ENCODE measurements at places on chromosomes 3 and 15. TPM values are rescaled to one million over a fixed set of nuclear protein-coding genes. Genes with fewer than 3 reads are reported as not detected.

Gene XPC
- 29.5 TPM for total RNA-seq

Gene CPN2
- total RNA-seq, result not detected

DNA sequence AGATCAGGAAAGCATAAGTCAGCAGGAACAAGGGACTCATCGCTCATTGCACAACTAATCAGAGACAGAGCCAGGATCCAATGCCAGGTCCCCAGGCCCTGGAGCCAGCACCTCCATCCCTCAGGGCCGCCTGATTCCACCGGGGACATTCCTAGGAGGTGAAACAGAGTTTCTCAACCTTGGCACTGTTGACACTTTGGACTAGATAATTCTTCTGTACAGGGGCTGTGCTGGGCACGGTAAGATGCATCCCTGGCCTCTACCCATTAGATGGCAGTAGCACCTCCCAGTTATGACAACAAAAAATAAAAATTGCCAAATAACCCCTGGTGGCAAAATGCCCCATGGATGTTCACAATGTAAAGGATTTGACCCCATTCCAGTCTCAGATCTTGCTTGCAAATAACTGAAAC is 127.7 kb downstream of the MTHFS start:
- DNase-seq, result peak; percentile 10

DNA sequence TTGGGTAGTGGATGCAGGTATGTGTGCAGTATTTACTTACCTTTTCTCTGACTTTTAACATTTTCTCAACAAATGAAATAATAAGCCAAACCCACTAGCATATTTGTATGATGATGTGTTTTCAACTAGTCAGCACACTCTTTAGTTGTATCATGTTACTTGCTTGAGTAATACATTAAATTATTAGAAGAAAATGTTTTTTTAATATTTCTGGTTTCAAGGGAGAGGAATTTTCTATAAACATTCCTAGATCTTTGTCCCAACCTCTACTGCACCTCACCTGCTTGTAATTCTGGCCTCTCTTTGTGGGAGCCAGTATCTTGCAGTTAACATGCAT is 161.8 kb upstream of the CBLB start:
- DNase-seq, result no peak

All from HCT116 (cell line).